ENCODE measurements at places on chromosomes 7 and 10. TPM values are rescaled to one million over a fixed set of nuclear protein-coding genes. Genes with fewer than 3 reads are reported as not detected.

The GJD4 gene
- not detected for polyA plus RNA-seq

GRCh38 chr7:99729486-99730237 is 5.3 kb downstream of the CYP3A7 start:
- no peak for DNase-seq

GRCh38 chr7:106065575-106066500 is 46.3 kb downstream of the SYPL1 start:
- DNase-seq, result no peak

- no peak for DNase-seq
These were observed 475 bp upstream of the NRBF2 start for GRCh38 chr10:63132651-63133055.

GRCh38 chr7:43484678-43485395 is 98.1 kb upstream of the STK17A start:
- DNase-seq, result no peak

- DNase-seq, result no peak
These were observed 10.3 kb downstream of the PKD1L1 start for GRCh38 chr7:47937711-47938573.

- peak; percentile 39 for DNase-seq
These were observed 609 bp downstream of the SGPL1 start for GRCh38 chr10:70816220-70816894.

The CCL24 gene
- polyA plus RNA-seq, result not detected

GRCh38 chr10:96257944-96258343 is 13.4 kb downstream of the BLNK start:
- DNase-seq, result no peak

- DNase-seq, result no peak
These were observed 1199.9 kb downstream of the GATA3 start for GRCh38 chr10:9254353-9254752.

The ZNF425 gene
- 1.7 TPM for polyA plus RNA-seq

The AKR1C8 gene
- not detected for polyA plus RNA-seq

DNA sequence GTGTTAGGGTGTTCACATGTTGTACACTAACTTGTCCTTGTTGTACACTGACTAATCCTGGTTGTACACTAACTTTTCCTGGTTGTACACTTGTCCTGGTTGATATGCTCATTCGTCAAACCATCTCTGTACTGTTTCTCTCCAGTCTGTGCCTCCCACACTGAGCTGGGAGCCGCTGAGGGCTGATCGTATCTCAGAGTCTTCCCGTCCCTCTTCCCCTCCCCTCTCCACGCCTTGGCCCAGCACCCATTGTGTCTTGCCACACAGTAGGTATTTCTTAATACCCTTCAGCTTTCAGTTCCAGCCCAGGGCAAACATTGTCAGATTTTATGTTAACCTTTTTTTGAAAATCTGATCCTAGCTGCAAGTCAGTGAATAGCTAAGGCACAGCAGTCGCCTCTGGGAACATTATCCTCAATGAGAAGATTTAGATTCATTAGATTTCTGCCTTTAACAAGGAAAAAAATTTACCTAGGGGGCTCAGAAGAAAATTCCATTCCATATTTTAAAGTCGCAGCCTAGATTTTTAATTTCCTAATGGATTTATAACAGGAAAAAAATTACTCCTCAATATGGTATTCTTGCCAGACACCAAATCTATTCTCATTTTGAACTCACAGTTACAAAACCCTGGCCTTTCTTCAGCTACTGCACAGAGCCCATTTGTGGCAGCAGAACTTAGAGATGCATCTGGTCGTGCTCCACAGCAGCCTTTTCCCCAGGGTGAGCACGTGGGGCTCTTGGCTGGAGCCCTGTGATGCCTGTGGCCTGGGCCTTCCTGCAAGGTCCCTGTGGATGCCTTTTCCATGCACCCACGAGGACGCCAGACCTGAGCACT is 33.0 kb upstream of the CHST15 start:
- DNase-seq, result no peak

GRCh38 chr7:54811041-54811845 is 52.2 kb upstream of the SEC61G start:
- no peak for DNase-seq

DNA sequence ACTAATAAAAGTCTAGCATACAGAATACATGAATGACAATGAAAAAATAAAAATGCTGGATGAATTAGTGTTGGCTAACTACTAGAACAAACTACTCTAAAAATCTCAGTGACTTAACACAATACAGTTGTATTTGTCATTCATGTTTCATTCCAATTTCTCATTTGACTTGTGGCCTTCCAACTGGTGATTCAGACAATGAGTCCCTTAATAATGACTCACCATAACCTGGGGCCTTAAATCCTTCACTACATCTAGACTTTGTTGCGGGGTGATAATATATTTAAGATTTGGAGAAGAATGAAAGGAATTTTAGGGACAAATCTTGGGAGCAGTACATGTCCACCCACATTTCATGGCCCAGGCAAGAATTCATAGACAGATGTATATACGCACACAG is 90.5 kb upstream of the POM121L12 start:
- DNase-seq, result no peak

The METTL27 gene
- not detected for polyA plus RNA-seq

DNA sequence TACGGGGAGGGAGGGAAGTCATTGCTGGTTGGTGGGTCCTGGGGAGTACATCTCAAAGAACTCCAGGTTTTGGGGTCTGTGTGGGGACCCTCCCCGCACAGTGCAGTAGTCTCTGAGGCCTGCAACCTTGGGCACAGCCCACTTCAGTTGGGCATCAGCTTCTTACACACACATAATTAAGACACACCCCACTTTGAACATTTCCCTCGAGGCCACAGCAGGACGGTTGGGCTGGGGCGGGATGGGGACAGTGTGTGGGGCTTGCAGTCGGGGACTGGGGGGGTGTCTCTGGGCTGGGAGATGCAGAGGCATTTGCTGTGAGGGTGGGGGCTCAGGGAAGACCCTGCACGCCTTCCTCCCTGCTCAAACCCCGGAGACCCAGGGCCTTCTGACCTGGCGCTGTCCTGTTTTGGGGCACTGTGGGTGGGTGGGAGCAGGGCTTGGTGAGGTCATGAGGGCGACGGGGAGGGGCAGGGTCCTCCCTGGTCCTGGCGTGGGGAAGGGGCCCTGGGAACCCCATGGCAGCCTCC is 1.3 kb downstream of the LFNG start:
- no peak for DNase-seq

DNA sequence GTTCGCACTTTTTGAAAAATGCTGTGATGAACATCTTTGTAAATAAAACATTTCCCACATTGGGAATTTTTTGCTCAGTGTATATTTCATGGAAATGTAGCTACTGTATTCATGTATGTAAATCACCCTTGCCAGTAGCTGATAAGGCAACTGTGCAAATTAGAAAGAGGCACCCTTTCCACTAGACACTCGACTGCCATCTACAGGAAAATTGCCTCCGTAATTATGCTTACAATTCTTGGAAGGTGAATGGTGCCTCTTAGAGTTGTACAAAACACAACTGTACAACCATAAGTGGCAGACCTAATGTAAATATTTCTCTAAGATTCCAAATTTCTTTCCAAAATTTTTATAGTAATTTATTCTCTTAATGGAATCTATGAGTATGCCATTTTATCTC is 491.7 kb downstream of the CCSER2 start:
- DNase-seq, result no peak

GRCh38 chr10:110471566-110472139 is 26.1 kb upstream of the DUSP5 start:
- DNase-seq, result no peak

The CEP55 gene
- polyA plus RNA-seq, result 0.97 TPM

The ACHE gene
- polyA plus RNA-seq, result 0.30 TPM

DNA sequence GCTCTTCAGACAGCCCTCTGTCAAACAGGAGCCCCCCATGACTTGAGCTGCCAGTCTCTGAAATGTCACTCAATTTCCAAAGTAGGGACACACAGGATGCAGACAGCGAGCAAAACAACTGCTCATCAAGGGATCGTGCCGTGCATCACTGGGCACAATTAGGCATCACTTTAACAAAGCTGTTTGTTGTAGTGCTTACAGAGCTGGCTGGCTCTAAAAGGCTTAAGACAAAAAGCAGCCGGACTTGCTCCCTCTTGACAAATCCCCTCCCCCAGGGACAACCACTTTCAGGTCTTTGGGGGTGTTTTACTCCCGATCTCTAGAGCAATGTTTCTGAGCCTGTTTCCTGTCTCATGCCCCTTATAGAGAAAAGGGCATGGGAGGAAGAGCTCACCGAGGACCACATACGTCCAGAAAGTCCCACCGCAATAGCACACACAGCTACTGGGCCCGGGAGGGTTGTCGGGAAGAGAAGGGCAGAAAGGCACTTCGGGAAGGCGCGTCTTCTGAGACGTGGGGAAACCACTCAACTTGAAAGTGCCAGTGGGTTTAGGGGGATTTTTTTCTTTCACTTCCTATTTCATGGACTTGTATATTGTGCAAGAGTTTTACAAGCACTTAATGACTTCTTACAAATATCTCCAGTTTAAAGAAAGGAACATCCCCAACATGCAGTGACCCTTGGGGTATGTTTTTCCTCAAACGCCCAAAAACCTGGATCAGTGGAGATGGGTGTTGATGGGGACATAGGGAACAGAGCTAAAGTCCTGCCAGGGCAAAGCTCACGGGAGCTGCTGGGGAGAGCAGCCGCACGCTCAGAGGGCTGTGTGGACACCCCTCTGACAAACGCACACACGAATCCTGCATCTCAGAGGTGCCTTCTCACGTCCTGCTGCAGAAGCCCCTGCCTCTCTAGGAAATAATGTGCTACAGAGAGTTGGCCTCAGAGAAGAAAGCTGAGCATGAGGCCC is 27.1 kb downstream of the LRRC20 start:
- DNase-seq, result no peak

DNA sequence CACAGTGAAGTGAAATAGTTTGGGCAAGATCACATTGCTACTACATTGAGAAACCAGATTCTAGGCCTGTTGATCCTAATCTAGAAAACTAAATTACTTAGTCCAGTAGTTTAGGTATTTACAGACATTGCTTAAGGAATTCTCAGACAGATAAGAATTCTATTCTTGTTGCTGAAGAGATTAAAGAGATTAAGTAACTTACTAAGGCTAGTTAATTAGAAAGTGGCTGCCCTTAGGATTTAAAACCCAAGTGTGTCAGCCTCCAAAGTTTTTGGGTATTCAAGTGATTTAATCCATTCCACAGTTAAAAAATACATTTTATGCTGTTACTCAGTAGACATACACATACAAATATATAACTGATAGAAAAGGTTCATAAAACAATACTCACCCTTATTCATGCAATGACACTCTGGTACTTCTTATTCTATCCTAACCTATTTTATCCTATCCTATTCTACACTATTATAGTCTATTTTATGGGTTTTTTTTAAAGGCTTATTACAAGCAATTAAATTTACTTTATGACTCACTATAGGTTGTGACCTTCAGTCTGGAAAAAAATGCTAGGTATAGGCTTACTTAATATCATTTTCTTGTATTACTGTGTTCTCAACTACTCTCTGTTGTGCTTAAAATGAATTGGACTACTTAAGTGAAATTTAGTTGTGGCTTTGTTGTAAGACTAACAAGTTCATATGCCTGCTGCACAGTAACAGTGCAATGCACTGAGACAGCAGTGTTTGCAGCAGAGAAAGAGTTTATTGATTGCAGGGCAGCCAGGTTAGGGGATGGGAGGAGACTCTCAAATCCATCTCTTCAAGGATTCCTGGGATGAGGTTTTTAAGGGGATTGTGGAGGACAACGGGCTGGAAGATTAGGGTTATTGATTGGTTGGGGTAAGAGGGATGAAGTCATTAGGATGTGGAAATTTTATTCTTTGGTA is 10.7 kb downstream of the SPAM1 start:
- DNase-seq, result no peak

DNA sequence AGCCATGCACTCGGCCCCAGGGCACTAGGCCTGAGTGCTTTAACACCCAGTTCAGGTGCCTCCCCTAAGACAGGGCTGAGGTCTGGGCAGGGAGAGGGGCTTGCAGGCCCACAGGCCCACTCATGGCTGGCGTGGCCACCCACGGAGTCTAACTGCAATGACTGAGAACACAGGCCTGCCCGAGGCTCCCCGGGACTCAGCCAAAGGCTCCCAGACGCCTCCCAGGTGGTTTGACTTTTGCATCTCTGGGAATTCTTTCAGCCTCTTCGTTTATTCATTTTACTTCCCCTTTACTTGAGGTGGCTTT is 37.3 kb downstream of the PTPRN2 start:
- no peak for DNase-seq

DNA sequence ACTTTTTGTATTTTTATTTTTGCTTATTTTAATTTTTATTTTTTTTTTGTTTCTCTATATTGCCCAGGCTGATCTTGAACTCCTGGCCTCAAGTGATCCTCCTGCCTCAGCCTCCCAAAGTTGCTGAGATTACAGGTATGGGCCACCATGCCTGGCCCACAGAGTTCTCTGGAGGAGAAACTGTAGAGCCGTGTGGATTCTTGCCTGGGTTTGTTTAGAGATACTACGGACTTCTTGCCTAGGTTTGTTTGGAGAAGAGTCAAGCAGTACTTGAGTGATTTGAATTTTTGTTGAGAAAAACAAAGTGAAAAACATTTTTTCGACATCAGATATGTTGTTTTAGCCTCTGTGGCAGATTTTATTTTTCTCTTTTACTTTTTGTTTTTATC is 99.0 kb downstream of the CAMK1D start:
- DNase-seq, result no peak

The SEMA3D gene
- not detected for polyA plus RNA-seq

The INHBA gene
- polyA plus RNA-seq, result not detected

- no peak for DNase-seq
These were observed 29.0 kb downstream of the AKR1C8 start for GRCh38 chr10:5155951-5156350.

The MOGAT3 gene
- polyA plus RNA-seq, result not detected

The GPNMB gene
- not detected for polyA plus RNA-seq

DNA sequence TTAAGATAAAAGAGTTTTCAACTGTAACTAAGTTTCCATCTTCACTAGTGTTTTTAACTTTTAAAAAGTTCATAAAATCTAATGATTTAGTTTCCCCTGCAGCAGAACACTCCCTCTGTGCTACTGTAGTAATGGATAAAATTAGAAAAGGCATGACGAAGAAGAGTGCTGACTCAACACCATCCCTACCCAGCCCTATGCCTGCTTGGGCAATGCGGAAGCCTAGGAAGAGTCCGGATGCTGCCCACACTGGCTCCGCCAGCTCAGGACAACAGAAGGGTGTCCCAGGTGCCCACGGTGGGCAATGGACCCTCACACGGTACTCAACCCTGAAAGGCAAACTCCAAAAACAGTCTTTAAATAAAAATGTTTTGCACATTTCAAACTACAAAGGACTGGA is 118.2 kb downstream of the LARP4B start:
- no peak for DNase-seq
